ENCODE measurements at places on chromosomes 1 and 21.
A peak's percentile ranks its signal among the peaks of the same experiment; 100 is the strongest.

GRCh38 chr21:37366482-37367316, at the start of gene DYRK1A:
TSS of gene DYRK1A (plus strand) at chr21:37366773. CDS start at chr21:37420375, 53,602 bp downstream.
- DNase-seq: peak; percentile 100

DNA sequence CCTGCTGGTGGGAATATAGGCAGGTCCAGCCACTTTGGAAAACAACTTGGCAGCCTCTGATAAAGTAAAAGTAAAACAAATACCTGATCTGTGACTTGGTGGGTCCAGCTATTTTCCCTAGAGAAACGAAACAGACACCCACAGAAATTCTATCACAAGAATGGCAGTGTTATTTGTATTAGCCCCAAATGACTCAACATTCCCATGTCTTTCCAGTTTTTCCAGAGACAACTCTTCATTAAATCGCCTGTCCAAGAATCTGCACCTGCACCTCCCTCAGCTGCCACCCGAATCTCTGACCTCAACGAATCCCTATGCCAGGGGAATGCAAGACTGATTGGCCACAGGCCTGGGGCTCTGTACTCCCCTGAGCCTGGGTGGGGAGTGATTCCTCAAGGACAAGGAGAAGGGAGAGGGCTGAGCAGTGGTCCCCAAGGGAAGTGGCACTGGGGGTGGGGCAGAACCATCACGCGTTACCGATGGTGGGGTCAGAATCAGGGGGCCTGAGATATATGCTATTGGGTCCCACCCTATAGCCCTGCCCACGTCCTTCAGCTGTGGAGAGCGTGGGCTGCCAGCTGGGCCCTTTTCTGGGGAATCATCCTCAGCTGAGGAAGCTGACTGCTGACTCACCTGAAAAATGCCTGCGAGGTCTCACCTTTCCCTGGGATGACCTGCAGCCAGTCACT, 553.0 kb downstream of the PTPRU start:
- DNase-seq: no peak

- DNase-seq: no peak
Measured at GRCh38 chr1:3922851-3923250, 22.8 kb upstream of the C1orf174 start.

- no peak for DNase-seq
Measured at GRCh38 chr1:201578008-201578888, 39.3 kb downstream of the NAV1 start.

GRCh38 chr1:183194527-183195141, 8.6 kb downstream of the LAMC2 start:
- DNase-seq: no peak
